Calu3 (cell line): ENCODE measurements at places on chromosomes 16 and 17. TPM values are rescaled to one million over a fixed set of nuclear protein-coding genes. Genes with fewer than 3 reads are reported as not detected.

ALOXE3 gene
- total RNA-seq, result 0.20 TPM in 1 of 2 replicates, not detected in the other

GRCh38 chr17:49455272-49455861 is 39.7 kb upstream of the NGFR start:
- DNase-seq, result no peak

GRCh38 chr16:46632778-46633733 is 11.9 kb upstream of the SHCBP1 start:
- no peak for DNase-seq

DNA sequence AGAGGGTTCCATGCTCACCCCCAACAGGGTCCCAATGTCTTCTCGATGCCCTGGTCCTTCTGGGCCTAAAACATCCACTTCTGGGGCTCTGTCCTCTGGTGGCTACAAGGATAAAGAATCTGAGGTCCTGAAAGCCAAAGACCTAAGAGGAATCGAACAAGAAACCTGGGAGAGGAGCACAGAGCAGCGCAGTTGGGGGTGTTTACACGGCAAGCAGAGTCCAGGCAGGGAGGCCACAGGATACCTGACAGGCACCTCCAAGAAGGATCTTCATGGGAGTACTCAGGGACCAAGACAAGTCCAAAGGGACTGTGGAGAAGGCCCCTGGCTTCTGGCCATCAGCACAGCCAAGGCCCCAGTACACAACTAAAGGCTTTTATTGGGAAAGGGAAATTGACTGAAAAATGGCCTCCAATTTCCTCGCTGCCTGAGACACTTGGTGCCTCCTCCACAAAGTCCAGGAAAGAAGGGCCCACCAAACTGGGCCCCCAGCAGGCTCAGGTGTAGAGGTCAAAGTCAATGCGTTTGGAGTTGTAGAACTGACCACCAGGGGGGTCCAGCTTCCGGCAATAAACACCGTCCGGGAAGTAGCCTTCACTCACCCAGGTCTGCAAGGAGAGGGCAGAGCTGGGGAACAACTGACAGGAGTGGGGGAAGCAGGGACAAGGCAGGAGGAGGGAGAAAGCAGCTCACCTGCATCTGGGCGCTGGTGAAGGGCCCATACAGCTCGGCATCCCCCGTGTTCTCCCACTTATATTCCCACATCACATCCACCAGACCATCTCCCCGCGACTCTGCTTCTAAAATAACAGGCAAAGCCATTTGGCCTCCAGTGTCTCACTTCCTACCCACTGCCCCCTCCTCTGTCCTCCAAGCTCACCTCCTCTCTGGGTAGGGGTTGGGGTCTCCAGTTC is 2.4 kb downstream of the CD2BP2 start:
- DNase-seq, result no peak

LGALS9B gene
- total RNA-seq, result 0.57 and 1.5 TPM in 2 replicates

MT3 gene
- not detected in 2 replicates for total RNA-seq
